Immature natural killer cell (primary cell): ENCODE measurements at places on chromosomes 1 and 21.
A peak's percentile ranks its signal among the peaks of the same experiment; 100 is the strongest.

GRCh38 chr1:12614402-12615158 lies 3.4 kb downstream of the DHRS3 start:
- DNase-seq: no peak

- no peak for DNase-seq
Measured at GRCh38 chr1:244647819-244648218, 5.1 kb upstream of the DESI2 start.

GRCh38 chr1:13549521-13549920 lies 34.1 kb upstream of the PDPN start:
- no peak for DNase-seq

DNA sequence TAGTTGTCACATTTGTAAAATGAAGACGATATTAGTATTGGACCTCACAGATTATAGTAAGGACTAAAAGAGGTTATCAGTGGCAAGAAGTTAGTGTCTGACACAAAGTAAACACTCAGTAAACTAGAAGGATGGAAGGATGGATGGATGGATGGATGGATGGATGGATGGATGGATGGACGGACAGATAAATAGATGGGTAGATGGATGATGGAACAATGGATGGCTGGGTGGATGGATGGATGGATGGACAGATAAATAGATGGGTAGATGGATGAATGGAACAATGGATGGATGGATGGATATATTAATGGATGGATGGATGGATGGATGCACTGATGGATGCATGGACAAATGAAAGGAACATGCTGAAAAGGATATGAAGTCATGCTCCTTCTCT lies 22.3 kb upstream of the KAZN start:
- DNase-seq: no peak

DNA sequence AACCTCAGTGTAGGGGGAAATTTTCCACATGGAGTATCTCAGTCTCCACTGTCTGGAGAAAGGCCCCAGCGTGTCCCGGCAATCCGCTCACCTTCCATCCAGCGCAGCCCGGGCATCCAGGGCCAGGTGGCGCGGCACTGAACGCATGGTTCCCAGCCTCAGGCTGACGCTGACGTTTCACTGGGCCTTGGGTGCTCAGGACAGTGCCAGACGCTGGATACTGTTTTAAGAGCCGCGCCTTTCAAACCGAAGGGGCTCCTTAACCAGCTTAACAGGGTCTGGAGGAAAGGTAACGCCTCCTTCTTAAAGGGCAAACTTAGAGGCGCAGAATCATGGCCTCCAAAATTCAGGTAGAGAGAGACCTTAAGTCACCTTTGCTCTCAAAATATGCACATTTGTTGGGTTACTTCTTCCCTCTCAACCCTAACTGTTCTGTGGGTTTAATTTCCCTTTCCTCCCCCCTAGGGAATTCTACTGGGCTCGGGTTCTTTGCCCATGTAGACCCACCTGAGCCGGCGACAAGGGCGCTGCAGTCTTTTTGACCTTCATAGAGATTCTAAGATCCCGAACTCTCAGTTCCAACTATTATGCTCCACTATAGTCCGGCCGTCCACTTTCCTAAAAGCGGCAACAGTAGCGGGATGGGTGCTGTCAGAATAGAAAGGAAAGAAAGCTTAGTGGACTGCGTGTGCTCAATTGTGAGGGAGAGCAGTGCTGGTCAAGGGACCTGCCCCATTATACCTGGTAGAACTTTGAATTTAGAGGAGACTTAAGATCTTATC lies 3.5 kb upstream of the LHX9 start:
- no peak for DNase-seq

- DNase-seq: peak; percentile 68
Measured at GRCh38 chr1:235075048-235075776, 53.4 kb downstream of the TOMM20 start.

DNA sequence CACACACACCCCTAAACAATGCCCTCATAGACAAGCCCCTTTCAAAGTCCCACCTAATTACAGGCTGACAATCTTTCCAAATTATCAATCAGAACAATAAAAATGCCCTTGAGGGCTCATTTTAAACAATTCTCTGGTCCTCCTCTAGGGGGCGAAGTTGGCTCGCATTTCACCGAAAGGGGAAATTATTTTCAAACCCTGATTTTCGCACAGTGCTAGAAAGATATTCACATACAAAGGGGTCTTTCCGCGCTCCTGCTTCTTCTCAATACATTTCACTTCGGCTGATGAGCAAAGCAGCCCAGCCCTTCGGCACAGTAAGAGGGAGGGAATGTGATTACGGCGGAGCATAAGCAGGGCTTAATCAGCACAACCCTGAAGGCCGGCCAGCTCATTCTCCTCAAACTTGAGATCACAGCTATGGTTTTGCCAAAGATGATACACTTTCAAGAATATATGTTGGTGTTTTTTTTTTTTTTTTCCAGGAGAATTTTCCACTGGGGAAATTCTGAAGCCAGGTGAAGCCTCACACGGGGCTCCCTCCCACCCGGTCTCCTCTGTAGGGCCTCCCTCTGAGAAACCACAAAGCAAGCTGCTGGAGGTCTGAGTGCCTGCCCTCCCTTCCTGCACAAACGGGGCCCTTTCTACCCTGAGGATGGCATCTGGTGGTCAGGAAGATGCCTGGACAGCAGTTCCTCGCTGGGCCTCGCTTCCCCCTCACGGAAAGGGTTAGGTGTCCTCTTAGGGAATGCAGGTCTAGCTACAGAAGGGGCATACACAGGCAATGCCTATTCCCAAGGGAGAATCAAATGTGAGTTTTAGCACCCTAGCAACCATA lies 66.9 kb downstream of the GNG12 start:
- peak; percentile 15 for DNase-seq

- no peak for DNase-seq
Measured at GRCh38 chr1:119141020-119141424, 569 bp upstream of the WARS2 start.

- DNase-seq: no peak
Measured at GRCh38 chr1:205337481-205337880, 15.9 kb upstream of the NUAK2 start.

DNA sequence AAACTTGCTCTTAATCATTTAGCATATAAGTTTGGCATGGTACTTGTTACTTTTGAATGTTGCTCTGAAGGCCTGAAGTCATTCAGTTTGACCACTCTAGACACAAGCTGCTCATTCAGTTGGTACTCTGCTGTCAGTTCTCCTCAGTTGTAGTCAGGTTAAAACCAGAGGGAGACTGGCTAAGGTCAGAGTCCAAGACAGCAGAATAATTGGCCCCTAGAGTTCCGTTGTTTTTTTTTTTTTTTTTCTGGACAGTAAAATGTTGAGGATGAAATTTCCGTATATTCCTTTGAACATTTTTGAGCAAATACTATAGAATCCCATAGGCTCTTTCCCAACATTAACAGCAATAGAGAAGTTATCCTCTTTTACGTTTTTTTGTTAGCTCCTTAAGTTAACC lies 9.4 kb downstream of the ZBTB40 start:
- no peak for DNase-seq

- DNase-seq: no peak
Measured at GRCh38 chr1:206100226-206100815, 16.9 kb downstream of the AVPR1B start.

- no peak for DNase-seq
Measured at GRCh38 chr1:41627491-41628280, 143.2 kb upstream of the EDN2 start.

- DNase-seq: no peak
Measured at GRCh38 chr1:61892977-61893376, 150.7 kb downstream of the PATJ start.

DNA sequence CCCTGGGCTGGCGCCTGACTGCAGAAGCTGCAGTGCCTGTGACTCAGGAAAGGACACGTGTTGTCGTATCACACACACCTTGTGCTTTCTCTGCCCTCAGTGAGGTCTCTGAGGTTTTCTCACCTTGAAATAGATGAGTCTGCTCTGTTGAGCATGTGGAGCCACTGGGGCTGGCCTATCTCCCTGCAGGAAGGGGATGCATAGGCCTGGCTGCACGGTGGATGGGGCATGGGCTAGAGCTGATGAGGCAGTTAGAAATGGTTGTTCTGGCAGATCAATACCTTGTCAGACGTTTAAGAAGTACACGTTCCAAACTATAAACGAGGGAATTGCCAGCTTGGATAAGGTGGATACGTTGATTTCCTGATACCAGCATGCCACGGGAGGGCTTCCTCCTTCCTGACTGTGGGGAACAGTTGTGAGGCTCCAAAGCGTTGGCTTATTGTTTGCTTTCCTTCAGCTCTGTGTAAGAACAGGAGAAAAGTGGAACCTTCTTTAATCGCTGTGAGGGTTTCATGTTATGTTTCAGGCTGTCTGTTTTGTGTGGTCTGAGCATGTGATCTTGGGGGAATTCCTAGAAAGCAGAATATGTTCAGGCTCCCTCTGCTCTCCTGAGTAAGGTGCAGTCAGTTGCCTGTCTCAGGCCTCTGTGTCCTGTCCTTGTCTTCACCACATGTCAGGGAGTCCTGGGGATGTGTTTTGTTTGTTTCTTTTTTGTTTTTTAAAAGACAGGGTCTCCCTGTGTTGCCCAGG lies 44.8 kb downstream of the PCNT start:
- peak; percentile 70 for DNase-seq

GRCh38 chr21:17866590-17866989 lies 47.4 kb upstream of the C21orf91 start:
- no peak for DNase-seq

DNA sequence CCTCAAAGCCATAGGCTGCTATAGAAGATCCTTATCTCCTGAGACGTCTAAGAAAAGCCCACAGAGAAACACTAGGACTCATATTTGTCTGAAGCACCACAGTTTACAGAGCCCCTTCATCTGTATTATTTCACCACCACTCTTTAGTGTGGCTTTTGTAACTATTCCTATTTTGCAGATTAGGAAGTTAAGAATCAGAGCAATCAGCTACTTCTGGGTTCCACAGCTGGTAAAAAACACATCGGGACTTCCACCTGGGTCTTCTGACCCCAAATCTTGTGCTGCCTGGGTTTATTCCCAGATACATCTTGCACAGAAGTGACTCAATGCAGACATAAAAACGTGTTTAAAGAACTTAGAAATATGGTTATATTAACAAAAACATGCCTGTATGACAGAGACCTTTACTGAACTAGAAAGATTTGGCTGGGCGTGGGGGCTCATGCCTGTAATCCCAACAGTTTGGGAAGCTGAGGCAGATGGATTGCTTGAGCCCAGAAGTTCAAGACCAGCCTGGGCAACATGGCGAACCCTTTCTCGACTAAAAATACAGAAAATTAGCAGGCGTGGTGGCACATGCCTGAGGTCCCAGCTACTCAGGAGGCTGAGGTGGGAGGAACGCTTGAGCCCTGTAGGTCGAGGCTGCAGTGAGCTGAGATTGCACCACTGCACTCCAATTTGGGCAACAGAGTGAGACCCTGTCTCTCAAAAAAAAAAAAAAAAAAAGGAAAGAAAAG lies 40.9 kb downstream of the ELK4 start:
- DNase-seq: no peak
